SIG-M5 (cell line): ENCODE measurements at places on chromosomes 7 and 10.

- no peak for DNase-seq
Measured at GRCh38 chr7:40882071-40882658, 747.4 kb downstream of the SUGCT start.

GRCh38 chr7:12518920-12519681, 51.4 kb upstream of the SCIN start:
- no peak for DNase-seq

- DNase-seq = no peak
Measured at GRCh38 chr10:112969542-112969941, 19.5 kb downstream of the TCF7L2 start.

DNA sequence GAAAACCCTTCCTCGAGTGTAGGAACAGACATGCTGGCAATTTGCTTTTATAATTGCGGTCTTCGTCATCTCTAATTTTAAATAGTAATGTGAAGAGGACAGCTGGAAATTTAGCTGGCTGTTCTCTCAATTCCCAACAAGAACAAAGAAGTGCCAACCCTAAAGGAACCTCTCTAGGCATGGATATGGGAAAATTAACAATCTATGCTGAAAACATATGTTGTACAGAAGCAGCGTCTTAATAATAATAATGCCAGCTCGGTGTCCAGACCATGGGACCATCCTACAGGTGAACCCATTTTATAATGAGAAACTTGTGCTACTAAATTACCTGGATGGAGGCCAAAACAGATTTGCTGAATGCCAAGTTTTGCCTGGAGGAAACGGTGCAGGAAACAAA, 641.4 kb upstream of the MGMT start:
- DNase-seq = no peak

DNA sequence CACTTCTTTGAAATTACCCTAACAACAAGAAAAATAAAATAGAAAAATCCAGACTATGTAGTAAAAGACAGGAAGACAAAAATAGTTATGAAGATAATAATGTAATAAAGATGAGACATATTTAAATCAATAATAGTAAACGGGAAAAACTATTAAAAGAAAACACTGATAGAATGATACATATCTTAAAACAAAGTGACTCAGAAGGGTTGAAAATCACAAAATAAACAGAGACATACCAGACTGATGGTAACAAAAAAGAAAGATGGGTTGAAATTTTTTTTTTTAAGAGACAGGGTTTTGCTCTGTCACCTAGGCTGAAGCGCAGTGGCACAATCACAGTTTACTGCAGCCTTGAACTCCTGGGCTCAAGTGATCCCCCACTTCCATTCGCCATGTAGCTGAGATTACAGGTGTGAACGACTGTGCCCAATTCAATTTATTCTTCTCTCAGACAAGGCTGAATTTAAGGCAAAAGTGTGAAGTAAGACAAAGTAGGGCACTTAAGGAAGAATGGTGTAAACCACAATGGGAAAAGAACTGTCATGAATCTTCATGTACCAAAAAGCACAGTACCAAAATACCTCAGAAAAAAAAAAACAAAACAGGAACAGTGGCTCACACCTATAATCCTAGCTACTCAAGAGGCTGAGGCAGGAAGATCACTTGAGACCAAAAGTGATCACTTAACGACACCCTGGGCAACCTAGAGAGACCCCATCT, 47.4 kb downstream of the LMBR1 start:
- no peak for DNase-seq

DNA sequence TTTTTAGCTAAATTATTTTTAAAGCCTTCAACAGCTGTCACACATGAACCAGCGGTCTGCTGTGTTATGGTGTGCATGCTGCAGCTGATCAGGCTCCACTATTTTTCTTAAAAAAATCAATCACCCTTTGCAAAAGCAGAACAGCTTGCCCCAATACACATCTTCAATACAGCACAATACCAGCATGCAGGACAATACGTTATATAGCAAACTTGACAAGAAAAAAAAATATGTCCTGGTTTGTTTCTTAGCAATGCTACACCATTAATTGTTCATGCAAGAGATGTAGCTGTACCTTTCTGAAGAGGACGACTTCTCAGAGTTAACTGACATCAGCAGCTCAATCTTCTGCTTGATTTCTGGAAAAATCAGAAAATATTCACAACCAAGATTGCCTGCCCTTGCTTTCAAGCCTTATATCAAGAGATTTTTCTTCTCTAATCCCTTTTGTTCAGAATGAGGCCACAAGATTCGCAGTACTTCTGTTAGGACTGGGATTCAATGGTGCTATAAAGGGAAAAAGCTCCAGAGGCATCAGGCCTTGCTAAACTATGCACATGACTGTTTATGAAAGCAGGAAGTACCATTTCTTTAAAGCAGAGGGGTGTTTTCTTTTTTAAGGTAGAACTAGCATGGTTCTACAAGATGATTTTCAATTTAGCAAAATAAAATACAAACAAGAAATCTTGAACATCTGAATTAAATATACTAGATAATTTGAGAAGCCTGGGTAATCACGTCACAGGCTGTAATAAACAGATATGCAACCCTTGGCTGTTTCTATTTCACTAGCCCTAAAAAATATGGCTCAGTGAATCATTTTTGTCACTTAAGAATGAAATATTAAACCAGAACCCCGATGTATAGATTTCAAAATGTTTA, 120.0 kb downstream of the SRPK2 start:
- no peak for DNase-seq

- no peak for DNase-seq
Measured at GRCh38 chr10:71126432-71126831, 85.9 kb upstream of the UNC5B start.

DNA sequence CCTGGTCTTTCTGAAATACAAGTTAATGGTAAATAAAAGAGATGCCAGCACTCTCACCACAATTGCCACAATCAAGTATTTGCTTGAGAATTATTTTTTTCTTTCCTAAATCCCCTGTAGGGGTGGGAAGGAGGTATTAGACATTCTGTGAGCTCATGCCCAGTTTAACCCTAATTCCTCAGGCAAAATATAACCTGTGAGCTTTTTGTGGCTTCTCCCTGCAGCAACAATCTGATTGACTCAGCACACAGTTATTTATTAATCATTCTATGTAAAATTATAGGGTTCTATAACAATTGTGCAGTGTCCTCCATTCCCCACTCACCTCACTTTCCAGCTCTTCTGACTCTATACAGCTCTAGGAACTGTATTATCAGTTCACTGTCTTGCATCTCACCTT, 66.3 kb downstream of the GLI3 start:
- DNase-seq = no peak

DNA sequence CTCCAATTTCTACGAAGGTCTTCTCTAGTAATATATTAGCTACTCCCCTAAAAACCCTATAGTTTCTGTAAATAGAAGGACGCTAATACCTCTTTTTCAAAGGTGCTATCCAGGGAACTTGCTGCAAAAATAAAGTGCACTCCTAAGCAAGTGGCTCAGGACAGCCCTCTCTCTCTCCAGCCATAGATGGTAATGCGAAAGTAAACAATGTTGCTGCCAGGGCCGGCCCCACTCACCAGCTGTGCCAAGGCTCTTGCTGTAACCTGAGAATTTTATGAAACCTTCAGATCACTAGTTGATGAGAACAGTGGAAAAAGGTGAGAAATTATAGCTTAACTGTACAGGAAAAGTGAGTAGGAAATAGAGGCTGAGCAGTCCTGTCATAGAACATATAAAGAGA, 10.9 kb upstream of the TAS2R39 start:
- no peak for DNase-seq

DNA sequence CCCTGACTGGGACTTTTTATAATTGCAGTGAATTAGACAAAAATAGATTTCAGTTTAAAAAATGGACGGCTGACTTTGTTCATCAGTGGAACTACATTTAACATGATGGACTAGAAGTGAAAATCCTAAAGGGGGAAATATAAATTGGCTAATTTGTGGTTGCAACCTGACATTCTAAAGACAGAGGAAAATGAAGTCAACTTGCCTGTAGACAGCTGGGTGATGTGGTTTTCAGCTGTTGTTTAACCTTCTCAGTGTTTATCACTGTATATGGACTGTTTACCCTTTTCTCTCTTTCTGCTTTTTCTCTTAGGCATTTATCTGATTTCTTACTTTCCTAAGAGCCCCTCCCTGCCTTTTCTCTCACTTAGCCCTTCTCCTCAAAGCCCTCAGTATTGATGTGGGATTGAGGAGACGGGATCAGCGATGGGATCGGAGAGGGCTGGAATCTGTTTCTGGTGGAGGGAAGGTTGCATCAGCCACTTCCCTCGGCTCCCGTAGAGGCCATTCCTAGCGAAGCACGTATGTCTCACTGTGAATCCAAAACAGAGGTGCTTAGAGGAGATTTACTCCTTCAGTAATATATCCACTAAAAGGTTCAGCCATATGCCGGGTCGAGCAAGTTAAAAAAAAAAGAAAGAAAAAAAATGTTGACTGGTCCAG, 109.0 kb upstream of the KLF6 start:
- no peak for DNase-seq

DNA sequence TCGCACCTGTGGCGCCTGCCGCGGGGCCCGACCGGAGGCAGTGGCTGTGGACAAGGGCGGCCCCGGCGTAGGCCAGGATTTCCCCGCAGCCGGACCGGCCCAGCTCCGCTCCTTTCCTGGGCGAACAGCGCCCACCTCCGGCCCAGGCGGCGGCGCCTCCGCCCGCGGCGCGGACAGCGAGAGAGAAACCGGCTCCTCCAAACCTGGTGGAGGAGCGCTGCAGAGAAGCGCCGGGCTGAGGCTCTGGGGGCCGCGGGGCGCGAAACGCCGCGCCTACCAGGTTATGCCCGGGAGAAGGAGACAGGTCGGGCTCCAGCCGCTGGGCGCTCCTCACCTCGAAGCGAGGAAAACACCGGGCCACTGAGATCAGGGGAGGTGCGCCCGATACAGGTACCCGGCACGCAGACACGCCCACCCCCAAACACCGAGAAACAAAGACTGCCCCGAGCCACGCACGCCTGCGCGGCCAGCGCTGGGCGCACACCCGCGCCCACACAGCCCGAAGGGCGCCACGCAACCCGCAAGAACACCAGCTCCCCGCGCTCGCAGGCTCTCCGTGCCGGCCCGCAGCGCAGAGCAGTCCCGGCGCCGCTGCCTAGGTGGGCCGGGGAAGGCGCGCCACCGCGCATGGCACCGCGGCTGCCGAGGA, 3.3 kb downstream of the GRID1 start:
- no peak for DNase-seq

DNA sequence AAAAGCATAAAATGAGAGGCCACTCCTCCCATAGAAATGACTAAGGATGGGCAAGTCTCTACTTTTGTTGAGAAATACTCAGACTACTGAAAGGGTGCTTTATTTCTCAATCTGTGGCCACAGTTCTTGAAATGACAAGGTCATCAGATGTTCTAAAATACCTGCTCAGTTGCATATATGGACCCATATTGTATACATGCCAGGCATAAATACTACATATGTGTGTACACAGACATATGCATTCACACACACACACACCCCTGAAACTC, 691.5 kb upstream of the SORCS1 start:
- no peak for DNase-seq

GRCh38 chr7:66207540-66207939, 2.4 kb downstream of the TPST1 start:
- no peak for DNase-seq

DNA sequence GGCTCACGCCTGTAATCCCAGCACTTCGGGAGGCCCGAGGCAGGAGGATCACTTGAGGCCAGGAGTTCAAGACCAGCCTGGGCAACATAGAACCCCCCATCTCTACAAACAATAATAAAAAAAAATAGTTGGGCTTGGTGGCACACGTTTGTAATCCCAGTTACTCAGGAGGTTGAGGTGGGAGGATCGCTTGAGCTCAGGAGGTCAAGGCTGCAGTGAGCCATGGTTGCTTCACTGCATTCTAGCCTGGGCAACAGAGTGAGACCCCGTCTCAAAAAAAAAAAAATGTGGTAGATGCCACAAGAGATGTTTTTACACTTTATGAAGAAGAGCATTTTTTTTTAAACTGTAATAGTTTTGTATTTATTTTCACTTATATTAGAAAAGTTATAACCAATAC, 12.8 kb downstream of the NYAP1 start:
- no peak for DNase-seq
